ENCODE measurements at places on chromosomes 1 and 21. TPM values are rescaled to one million over a fixed set of nuclear protein-coding genes. Genes with fewer than 3 reads are reported as not detected.

Gene PLA2G2F
- total RNA-seq = not detected

Gene OR2M3
- total RNA-seq = not detected

Gene USH2A
- under 0.01 TPM for total RNA-seq

Gene LRRC8D
- 8.6 TPM for total RNA-seq

Gene CELA2A
- total RNA-seq = not detected

Gene UBE4B
- total RNA-seq = 31.3 TPM

Gene BCL2L15
- total RNA-seq = 0.26 TPM

Gene ENSA
- total RNA-seq = 112 TPM

Gene CLCNKB
- not detected for total RNA-seq

Gene GJA8
- total RNA-seq = not detected

Gene TNFSF4
- total RNA-seq = 1.2 TPM

Gene SPRR2F
- not detected for total RNA-seq

Gene OXCT2
- total RNA-seq = 5.4 TPM

Gene KIF17
- 0.19 TPM for total RNA-seq

Gene ETV3L
- not detected for total RNA-seq

Gene FALEC
- total RNA-seq = not detected

Gene PRSS38
- total RNA-seq = not detected

Gene LEPR
- 18.0 TPM for total RNA-seq

Gene RAP1GAP
- under 0.01 TPM for total RNA-seq

Gene CRYAA
- total RNA-seq = not detected

Gene GJB5
- not detected for total RNA-seq

Gene CXADR
- 1.3 TPM for total RNA-seq

Gene PTPN22
- 1.1 TPM for total RNA-seq

Gene ALX3
- not detected for total RNA-seq

Gene FCRL4
- total RNA-seq = not detected

Gene SPRR1A
- total RNA-seq = not detected

Gene ERICH3
- total RNA-seq = not detected

Gene OR2G6
- not detected for total RNA-seq

Gene AK4
- 12.8 TPM for total RNA-seq

Gene BRINP3
- not detected for total RNA-seq
